ENCODE measurements at places on chromosomes 2 and 18.

DNA sequence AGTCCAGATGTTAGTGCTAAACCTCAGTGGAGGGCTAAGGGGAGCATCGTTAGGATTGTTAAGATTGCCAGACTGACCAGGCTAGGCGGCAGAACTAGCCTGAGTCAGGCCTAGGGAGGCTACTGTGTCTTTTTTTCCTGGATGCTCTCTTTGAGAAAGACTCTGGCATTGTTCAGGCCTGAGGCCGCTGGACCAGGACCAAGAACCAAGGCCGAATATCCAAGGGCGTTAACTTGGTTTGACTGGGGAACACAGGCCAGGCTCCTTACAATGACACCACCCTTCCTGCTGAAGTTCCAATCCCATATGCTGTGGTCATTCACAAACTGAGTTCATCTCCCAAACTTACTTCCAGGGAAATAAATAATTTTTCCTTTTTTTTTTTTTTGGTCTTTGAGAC, 10.6 kb downstream of the HTRA2 start:
- DNase-seq: no peak

DNA sequence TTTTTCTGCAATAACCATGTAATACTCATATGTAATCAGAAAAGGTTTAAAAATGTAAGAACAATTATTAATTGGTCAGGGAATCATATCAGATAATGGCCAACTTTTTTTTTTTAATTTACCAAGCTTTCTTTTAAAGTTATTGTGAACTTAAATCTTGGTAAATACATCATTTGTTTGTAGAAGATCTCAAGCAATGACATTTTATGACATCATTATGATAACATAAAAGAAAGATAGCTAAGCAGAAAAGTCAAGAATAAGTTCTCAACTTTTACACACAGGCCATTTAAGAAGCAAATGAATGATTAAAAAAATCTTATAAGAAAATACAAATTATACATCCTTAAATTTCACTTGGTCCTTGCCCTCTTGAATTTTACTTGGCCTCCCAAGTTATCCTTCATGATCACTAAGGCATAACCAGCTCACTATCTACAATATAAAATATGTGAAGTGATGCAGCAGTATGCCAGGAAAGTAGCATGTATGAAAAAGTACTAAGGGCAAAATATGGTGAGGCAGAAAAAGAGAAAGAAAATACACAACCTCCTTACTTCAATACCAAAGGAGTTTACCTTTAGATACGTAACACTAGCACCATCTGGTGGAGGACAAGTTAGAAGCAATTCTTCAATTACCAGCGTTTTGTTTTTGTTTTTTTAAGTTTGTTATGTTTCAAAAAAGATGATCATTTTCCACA, 116.6 kb downstream of the SRBD1 start:
- no peak for DNase-seq

GRCh38 chr18:36620788-36621187, 208.0 kb downstream of the TPGS2 start:
- no peak for DNase-seq

- no peak for DNase-seq
Observed at GRCh38 chr2:15754703-15755099, 163.0 kb downstream of the DDX1 start.

- no peak for DNase-seq
Observed at GRCh38 chr18:79961527-79962291, 2.7 kb upstream of the HSBP1L1 start.

GRCh38 chr18:61448316-61448715, 115.1 kb downstream of the CDH20 start:
- DNase-seq: no peak

- DNase-seq: no peak
Observed at GRCh38 chr2:106614511-106615291, 127.5 kb downstream of the CD8B2 start.

DNA sequence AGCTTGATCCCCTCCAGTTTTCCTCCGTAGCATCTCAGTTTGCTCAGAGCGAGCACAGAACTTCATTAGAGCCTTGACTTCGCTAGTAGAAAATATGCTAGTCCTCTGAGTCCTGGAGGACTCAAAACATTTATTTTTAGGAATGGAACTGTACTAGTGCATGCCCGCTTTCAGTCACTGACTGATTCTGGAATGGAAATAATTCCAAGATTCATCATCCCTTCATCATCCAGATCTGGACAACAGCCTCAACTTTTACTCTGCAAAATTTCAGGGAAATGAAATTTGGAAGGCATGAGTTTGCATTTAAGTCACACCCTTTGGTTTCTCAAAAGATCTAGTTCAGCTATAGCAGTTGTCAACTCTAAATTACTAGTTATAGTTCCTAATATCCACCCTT, 304.6 kb downstream of the XIRP2 start:
- DNase-seq: no peak

DNA sequence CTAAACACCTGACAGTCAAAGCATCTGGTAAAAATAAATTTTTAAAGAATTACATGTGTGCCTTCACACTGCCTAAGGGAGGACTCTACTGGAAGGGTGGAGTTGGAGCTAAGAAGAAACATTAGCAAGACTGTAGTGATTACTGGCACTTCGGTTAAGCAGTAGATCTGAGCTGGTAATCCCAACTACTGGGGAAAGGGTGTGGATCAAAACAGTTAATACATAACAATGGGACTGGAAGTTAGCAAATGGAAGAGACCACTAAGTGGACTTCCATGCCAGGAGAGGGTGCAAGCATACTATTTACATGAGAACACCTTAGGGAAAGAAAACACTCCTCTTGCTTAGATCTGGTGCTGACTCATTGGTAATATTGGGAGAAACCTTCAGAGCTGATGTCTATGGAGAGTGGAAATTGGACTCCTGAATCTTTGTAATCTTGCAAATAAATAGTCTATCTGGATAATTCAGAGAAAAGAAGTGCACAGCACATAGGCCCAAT, 519.6 kb upstream of the LINC00305 start:
- no peak for DNase-seq

DNA sequence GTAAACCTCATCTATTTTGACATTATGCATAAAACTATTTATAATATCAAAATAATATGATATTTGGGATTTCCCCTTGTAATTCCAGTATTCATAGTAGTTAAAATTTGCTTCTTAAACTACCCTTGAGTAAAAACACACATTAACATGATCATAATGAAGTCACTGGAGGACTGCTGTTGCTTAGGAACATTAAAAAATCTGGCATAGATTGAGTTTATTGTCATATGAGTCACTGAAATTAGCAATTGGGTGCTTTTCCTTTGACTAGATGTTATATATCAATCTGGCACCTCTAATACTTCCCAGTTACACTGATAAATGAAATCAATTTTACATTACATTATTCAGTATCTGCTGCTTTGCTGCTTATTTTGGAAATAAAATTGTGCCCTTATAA, 57.0 kb upstream of the ZC3H15 start:
- DNase-seq: no peak

- no peak for DNase-seq
Observed at GRCh38 chr18:2981212-2981728, 31.7 kb downstream of the LPIN2 start.

DNA sequence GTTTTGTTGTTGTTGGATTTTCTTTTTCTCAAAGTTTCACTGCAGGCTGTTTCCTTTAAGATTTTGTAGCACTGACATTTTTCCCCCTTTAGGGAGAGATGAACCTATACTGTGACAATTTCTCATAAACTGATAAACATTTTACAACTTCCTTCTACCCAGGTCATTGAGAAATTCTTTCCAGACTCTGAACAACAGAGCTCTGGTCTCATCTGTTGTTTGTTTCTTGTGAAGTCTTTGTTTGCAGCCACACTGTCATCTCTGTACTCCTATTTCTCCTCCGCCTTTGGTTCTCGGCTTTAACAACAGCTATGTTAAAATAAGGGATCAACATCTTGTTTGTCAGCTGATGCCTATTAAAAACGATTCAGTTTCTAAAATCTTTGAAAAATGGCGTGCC, 167.6 kb downstream of the VWC2L start:
- DNase-seq: no peak

DNA sequence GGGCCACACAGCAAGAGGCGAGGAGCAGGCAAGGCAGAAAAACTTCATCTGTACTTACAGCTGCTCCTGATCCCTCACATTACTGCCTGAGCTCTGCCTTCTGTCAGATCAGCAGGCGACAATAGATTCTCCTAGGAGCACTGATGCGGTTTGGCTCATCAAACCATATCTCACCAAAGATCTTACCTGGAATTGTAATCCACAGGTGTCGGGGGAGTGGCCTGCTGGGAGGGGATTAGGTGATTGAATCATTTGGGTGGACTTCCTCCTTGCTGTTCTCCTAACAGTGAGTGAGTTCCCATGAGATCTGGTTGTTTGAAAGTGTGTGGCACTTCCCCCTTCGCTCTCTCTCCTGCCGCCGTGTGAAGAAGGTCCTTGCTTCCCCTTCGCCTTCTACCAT, 647.3 kb downstream of the SOCS6 start:
- no peak for DNase-seq

GRCh38 chr2:37848451-37848850, 76.6 kb upstream of the RMDN2 start:
- no peak for DNase-seq

DNA sequence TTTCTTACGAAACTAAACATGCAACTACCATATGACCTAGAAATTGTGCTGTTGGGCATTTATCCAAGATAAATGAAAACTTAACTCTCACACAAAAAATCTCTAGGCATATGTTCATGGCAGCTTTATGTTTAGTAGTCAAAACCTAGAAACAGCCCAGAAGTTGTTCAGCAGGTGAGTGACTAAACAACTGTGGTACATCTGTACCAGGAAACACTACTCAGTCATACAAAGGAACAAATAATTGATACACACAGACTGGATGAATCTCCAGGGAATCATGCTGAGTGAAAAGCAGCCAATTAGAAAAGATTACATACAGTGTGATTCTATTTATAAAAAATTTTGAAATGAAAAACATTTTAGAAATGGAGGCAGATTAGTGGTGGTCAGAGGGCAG, 29.3 kb downstream of the DYNC2LI1 start:
- no peak for DNase-seq

DNA sequence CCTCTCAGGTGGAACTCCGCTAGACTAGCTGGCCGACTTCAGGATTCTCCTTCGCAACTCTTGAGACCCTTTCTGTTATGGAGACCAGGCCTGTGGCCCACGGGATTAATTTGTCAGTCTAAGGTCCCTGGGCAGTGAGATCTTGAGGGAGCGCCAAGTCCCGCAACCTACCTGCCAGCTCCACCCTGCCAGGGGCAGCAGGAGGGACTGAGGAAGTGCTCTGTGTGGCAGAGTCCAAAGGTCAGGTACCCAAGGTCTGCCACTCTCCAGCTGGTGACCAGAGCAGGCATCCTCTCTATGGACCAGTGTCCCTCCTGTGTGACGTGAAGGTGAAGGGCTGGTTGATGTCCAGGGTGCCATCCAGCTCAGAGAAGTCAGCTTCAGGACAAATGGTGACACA, 4.3 kb upstream of the SPATA3 start:
- DNase-seq: no peak

DNA sequence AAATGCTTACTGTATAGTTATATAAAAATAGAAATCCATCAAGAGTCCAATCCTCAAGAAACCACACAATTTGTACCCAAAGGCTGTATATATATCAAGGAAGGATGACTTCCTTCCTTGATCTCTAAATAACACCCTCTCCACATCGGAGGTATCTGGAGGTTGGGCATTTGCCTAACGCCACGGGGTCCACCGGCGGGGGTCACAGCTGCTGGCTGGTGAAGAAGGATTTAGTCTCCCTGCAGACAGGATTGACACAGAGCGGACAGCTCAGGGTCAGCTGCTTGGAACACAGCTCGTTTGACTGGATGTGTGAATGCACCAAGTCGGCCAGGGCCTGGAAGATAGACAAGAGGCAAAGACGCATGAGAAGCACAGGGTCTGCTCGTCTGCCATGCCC, 36.0 kb downstream of the FECH start:
- DNase-seq: no peak

DNA sequence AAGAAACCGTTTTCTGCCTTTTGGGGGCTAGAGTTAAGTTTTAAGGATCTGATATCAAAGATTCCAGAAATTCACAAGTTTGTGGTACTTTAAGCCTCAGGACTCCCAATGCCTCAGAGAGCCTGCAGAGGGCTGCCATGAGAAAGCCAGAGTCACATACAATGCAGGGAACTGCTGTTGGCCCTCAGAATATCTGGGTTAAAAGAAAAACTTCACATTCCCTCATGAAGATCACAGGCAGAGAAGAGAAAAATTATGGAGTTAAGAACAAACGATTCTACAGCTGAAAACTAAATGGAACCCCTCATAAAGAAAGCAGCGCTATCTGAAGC, 39.5 kb downstream of the HDAC4 start:
- no peak for DNase-seq

- no peak for DNase-seq
Observed at GRCh38 chr2:74003494-74004211, 18.9 kb downstream of the TET3 start.

DNA sequence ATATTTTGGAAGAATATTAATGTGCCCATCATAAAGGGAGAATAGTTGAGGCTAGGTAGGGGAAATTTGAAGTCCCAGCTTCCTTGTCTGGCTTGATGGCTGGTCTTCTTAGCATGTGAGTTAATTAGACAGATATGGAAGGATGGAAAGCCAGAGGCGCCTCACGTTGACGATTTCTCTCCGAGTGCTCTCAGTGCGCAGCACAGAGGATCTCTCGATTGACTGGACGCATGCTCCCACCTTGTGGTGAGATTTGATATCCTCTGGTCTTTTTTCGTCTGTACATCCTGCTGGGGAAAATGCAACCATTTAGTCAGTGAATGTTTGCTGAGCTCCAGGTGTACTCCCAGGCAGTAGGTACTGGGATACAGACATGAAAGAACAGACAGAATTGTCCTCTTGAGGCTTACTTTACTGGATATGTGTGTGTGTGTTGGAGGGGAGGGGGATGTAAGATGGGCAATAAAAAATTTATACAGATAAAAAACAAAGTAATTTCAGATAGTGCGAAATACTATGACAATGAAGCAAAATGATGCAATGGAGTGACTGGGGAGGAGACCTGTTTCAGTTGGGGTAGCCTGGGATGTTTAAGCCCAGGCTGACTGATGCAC, 66.9 kb upstream of the ZNG1B start:
- DNase-seq: peak; percentile 70

- DNase-seq: no peak
Observed at GRCh38 chr2:238868616-238869292, 20.9 kb downstream of the TWIST2 start.

- no peak for DNase-seq
Observed at GRCh38 chr2:240392084-240392947, 43.1 kb upstream of the GPC1 start.

- no peak for DNase-seq
Observed at GRCh38 chr2:71742953-71743601, 289.7 kb downstream of the DYSF start.

DNA sequence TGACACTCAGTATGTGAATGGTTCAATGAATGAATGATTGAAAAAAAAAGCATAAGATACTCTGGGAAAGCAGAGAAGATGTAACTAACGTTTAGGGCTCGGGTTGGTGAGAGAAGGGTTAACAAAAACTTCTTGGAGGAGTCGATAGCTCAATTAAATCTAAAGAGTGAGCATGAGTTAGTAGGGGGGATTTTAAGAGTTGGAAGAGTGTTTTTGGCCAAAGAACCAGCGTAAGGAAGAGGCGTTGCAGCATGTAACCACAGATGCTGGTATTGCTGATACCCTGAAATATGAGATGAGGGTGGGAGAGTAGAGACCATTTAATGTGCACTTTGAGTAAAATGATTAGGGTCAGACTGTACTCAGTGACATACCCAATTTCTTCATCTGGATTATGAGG, 14.5 kb downstream of the ARHGAP28 start:
- DNase-seq: no peak

Measured in stimulated activated CD4-positive, alpha-beta T cell treated with anti-CD3 and anti-CD28 coated beads, Interleukin-15, amount 100 ng/mL, for 24 hours (primary cell).